Breast epithelium (tissue), 4 donors: ENCODE measurements at places on chromosomes 3 and 15. TPM values are rescaled to one million over a fixed set of nuclear protein-coding genes. Genes with fewer than 3 reads are reported as not detected.

DNA sequence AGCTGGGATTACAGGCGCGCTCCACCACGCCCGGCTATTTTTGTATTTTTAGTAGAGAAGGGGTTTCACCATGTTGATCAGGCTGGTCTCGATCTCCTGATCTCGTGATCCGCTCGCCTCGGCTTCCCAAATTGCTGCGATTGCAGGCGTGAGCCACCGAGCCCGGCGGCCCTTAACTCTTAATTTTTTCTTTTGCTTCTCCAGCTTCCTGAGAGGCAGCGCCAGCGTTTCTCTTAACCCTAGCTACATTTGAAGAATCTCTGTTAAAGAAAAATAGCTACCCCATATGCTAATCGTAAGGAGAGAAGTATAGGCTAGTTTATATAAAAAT, 465 bp upstream of the GK5 start:
- no peak for DNase-seq

- no peak for DNase-seq
Observed at GRCh38 chr15:77964193-77964592, 113.3 kb downstream of the TBC1D2B start.

DNA sequence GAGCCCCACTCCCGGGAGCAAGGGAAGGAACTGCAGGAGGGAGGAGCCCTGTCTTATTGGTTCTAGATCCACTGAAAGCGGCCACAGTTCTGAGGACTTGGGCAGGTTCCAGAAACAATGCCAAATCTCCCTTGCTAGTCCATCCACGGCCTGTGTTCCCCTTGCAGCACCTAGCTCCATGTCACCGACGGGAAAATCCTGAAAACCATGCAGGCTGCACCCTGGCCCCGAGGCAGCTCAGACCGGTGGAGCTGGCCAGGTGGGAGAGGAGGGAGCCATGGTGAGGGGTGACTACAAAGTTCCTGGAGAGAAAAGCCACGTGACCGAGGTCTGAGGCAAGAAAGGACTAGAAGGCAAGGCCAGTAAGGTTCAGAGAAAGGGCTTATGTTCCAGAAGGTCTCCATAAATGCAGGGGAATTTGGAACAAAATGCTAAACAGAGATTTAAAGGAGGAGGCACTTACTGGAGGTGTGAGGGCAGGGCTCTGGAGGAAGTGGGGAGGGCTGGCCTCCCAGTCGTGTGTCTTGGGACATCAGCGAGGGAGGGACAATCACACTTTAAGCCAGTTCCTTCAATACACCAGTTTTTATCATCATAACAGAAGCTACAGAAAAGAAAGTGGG, 5.4 kb downstream of the MGLL start:
- peak; percentile 47 for DNase-seq

- no peak for DNase-seq
Observed at GRCh38 chr3:193028258-193028657, 110.6 kb upstream of the MB21D2 start.

DNA sequence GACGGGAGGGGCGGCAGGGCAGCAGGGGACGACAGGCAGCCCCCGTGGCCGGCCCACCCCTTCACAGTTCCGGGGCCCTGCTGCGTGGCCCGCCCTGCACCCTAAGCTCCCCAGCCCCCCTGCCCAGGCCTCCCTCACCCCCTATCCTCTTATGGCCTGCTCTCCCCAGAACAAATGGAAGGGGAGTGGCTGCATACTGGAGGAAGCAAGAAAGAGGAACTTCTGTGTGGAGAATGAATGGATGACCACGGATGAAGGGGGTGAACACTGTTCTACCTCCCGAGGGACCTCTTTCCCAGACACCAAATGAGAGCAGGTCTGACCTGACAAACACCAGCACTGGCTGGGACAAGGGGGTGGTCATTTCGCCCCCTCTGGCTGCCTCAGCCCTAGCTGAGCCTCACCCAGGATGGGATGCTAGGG, 25.0 kb downstream of the SEC61A1 start:
- DNase-seq: no peak

DNA sequence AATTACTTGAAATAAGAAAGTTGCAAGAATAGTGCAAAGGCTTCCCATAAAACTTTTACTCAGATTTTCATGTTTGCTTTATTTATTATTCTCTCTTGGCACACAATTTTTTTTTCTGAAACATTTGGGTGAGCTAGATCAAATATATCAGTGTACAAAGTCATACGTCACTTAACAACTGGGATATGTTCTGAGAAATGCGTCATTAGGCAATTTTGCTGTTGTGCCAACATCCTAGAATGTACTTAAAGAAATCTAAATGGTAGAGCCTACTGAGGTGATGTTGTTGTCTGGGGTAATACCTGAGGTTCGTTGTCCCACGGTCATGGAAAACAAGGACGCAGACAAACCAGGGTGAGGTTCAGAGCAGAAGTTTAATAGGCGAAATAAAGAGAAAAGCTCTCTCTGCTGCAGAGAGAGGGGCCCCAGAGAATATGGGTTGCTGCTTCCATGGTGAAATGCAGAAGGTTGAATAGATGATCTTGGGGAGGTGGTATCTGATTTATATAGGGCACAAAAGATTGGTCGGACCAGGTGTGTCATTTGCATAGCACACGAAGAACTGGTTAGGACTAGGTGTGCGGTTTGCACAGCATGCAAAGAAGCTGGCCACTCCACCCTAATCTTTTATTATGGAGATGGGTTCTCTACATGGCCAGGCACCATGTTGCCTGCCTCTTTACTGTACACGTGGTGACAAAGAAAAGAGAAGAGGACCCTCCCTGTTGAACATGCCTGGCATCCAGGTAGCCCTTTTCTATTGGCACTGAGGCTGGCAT, 8.8 kb upstream of the GRAMD1C start:
- DNase-seq: no peak

DNA sequence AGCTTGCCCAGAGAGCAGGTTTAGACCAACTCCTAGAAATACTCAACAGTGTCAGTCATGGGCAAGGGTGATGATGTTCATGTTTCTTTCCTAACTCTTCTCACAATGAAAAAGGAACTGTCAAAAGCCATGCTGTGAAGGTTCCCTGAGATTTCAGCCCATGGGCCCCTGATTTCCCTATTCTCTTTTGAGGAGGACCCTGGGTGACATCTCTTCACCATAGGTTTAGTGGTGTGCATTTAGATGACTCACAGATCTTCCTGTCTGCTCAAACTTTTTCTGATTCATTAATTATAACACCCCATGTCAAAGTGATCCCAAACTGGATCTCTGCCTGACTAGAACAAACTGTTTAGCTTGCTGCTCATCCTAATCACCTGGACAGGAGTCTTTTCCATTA, 108.0 kb downstream of the BBX start:
- no peak for DNase-seq

DNA sequence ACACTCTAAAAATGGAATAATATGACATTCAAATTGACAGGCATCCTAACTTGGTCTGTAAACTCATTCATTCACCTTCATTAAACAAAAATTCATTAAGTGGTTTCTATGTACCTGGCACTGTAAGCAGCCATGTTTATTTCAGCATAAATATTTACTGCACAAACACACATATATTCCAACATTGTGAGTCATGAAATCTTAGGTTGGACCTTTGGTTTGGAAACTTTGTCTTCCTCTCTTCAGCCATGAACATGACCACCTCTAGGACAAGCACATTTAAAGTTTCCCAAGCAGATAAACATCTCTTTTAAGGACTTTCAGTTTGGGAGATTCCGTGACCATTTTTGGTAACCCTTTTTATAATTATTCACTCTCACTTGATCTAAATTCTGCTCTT, 131.8 kb downstream of the TPRG1 start:
- DNase-seq: no peak

The SOX2 gene
- under 0.01 TPM for total RNA-seq

The OXTR gene
- total RNA-seq: 0.32 TPM

The FURIN gene
- 48.5 TPM for total RNA-seq

The SNTN gene
- not detected for total RNA-seq

The RUBCN gene
- 36.4 TPM for total RNA-seq

The PLA2G4F gene
- 1.8 TPM for total RNA-seq

The MYRIP gene
- total RNA-seq: 2.6 TPM

The MLF1 gene
- 10.2 TPM for total RNA-seq

The QRICH1 gene
- 99.3 TPM for total RNA-seq

The CCNB2 gene
- total RNA-seq: 3.5 TPM
